ENCODE measurements at places on chromosomes 1 and 21.

- no peak for DNase-seq
Measured at GRCh38 chr1:199866210-199866617, 161.3 kb upstream of the NR5A2 start.

GRCh38 chr1:14955976-14956375, 197.6 kb upstream of the TMEM51 start:
- DNase-seq = no peak

- DNase-seq = no peak
Measured at GRCh38 chr1:161307230-161307768, 2.5 kb downstream of the MPZ start.

DNA sequence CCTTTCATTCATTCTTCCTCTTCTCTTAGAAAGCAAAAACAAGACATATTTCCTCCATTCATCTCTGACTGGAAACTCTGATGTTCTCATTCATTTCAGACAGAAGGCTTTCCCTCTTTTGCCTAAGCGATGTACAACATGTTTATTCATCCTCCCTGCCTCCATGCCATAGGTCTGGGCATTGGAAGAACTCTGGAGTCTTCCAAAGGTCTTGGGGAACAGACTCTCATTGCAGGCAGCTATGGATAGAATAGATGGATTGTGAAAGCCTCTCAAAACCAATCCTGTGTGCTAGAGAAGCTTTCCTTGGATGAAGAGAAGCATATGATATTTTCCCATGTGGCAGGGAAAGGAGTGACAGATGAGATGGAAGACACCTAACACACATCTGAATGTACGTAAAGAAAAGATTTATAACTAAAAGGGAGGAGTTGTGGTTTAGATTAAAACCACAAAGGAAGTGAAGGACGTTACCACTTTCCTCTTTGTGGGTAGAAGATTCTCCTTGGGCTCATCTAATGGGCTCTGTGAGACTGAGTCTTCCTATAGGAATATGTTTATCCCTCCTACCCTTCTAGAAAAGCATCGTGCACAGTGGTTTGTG, 38.7 kb downstream of the BCL9 start:
- no peak for DNase-seq

DNA sequence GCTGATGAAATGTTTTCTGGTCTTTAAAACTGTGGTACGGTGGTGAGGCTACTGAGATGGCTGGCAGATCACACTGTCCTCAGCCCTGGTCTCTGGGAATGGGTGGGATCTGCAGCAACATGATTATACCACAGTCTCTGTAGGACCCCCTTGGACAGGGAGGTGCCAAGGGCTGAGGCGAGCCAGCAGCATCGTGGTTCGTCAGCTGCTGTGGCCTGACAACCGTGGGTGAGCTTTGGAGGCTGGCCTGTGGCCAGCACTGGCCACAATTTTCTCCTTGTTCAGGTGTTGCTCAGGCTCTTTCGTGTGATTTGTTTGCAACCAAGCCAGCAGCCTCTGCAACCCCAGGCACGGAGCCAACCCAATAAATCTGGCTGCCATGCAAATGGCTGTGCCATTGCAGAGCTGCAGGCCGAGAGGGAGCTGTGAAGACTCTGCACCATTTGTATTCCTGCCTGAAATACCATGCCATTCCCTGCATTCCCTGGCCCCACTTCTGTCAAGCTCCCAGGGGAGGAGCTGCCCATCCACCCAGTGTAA, 70.9 kb downstream of the PCP4 start:
- no peak for DNase-seq

- no peak for DNase-seq
Measured at GRCh38 chr1:206105464-206105995, 11.7 kb downstream of the AVPR1B start.

DNA sequence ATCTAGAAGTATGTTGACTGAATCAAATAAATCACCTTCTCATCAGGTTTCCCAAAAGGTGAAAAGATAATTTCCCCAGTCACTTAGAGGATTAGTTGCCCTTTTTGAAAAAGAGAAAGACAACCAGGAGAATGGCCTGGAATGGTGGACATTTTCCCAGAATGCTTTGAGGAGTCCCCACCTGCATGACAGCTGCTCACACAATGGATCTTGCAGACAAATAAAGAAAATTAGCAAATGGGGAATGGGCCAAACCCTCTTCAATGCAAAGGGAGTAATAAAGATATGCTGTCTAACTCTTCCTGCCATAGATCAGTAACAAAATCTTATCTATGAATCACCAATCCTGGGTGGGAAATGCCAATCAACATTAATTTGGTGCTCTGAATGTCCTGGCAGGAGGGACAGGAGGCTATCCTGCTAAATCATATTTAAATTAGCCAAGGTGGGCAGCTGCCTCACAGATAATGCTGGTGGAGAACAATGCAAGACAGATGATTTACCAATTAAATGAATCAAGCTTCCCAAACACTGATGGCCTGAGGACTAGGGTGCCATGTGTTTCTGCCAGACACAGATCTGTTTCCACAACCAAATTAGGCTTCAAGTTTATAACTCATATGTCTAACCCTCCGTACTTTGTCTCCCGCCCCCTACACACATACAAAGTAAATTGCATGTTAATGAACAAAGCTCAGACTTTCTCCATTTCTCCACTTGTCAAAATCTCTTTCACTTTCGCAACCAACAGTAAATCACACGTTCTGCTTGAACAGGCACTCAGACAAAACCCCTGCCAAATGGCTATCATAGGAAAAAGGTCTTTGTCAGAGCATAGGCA, 488.0 kb upstream of the PLXNA2 start:
- DNase-seq = no peak

DNA sequence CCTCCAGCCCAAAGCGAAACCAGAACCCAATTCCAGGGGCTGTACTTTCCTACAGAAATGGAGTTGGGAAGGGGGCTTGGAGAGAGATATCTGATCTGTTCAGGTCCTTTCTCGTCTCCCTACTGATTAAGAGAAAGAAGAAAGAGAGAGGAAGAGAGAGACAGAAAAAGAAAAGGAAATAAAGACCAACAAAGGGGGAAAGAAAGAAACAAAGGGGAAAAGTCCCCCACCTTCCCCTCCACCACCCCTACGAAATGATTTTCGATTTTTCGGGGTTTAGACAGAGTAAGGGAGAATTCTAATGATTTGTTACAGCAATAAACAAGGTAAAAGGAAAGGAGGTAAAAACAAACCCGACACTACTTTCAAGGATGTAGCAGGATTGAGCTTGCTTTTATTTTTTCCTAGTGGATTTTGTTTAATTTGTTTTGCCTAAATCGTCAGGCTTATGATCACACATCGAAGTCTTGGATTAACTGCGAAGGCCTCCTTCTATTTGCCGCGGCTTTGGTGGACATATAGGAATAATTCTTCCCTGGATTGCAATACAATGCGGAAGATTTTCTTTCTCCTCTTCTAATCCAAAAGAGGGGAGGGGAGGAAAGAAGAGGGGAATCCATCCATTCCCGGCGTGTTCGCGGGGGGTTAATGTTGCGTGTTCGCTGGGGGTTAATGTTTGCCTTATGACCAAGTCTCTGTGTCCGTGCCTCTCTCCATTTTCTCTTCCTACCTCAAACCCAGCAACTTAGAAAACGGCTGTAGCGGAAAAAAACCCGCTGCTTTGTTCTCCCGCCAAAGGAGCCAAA, 1.9 kb downstream of the TAL1 start:
- DNase-seq = no peak

GRCh38 chr21:42238185-42238934, 19.4 kb downstream of the ABCG1 start:
- DNase-seq = peak; percentile 40

All from activated CD4-positive, alpha-beta T cell treated with anti-CD3 and anti-CD28 coated beads, Interleukin-2, amount 50 U/mL, for 24 hours (primary cell).